ENCODE measurements at places on chromosomes 16 and 17.

GRCh38 chr17:59778996-59779395, 71.5 kb downstream of the VMP1 start:
- DNase-seq = no peak

GRCh38 chr16:27430923-27431484, 29.0 kb downstream of the IL21R start:
- DNase-seq = no peak

- no peak for DNase-seq
These were observed 17.1 kb downstream of the DGKE start for GRCh38 chr17:56851008-56851407.

DNA sequence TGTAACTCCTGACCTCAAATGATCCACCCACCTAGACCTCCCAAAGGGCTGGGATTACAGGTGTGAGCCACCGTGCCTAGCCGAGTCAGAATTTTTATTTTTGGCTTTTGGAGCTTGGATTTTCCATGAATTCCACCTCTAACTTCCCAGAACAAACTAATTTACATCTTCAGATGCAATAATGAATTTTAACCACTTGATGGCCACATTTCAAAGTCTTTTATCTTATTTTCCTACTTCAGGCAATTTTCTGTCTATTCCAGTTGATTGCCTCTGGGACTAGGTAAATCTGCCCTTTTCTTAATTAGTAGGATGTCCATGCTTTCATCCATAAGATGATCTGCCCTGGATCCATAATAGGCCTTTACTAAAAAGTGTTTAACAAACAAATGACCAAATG, 156.4 kb upstream of the ANKFN1 start:
- DNase-seq = no peak

DNA sequence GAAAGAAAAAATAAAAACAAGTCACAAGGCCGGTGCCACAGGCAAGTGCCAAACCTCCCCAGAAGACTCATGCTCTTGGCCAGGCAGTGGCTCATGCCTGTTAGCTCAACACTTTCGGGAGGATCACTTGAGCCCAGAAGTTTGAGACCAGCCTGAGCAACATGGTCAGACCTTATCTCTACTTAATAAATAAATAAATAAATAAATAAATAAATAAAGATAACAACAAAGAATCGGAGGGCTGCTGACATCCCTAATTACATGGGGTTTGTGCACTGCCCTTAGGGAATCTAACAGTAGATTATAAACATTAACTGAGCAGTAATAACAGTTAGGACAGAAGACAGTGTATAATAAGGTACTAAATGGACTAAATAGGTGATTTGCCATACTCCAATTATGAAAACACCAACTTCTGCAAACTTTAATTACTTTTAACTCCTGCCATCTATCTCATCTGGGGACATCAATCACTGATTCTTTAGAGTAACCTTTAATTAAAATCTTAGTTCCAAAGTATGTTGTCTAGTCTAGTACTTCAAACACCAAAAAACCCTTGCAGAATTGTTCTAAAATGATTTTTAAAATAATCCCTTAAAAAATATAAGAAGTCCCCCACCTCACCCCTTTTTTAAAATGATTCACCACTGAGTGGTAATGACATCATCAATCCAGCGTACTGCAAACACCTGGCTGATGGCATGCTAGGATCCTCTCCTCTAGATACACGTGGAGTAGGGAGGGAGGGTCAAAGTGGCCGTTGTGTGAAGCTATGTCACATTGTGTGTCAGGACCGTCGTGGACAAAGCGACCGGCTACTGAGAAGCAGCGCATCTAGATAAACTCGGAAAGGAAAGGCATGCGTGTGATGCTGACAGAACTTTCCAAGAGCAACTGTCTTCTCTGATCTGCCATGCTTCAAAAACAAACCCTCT, 28.5 kb downstream of the CYTH1 start:
- no peak for DNase-seq

GRCh38 chr17:8341456-8341855, 1.8 kb downstream of the ODF4 start:
- DNase-seq = no peak

- no peak for DNase-seq
These were observed 44.1 kb downstream of the GAN start for GRCh38 chr16:81358860-81359259.

GRCh38 chr17:68346448-68346847, 55.2 kb downstream of the ARSG start:
- DNase-seq = no peak

- DNase-seq = no peak
These were observed 258.2 kb upstream of the CDH8 start for GRCh38 chr16:62294213-62294972.

DNA sequence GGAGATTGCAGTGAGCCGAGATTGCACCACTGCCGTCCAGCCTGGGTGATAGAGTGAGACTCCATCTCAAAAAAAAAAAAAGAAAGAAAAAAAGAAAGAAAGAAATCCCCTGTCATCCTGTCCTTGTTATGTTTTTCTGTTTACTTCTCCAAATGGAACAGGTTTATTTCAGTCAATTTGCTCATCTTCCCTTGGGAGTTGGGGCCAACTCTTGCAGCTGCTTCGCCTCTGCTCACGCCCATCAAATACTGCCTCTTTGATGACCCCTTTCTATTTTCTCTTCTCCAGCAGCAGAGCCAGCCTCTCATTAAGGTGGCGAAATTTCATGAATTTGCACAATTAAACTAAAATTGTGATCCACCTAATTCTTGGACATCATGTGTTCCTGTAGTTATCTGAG, 173.4 kb downstream of the ZNF18 start:
- DNase-seq = no peak

DNA sequence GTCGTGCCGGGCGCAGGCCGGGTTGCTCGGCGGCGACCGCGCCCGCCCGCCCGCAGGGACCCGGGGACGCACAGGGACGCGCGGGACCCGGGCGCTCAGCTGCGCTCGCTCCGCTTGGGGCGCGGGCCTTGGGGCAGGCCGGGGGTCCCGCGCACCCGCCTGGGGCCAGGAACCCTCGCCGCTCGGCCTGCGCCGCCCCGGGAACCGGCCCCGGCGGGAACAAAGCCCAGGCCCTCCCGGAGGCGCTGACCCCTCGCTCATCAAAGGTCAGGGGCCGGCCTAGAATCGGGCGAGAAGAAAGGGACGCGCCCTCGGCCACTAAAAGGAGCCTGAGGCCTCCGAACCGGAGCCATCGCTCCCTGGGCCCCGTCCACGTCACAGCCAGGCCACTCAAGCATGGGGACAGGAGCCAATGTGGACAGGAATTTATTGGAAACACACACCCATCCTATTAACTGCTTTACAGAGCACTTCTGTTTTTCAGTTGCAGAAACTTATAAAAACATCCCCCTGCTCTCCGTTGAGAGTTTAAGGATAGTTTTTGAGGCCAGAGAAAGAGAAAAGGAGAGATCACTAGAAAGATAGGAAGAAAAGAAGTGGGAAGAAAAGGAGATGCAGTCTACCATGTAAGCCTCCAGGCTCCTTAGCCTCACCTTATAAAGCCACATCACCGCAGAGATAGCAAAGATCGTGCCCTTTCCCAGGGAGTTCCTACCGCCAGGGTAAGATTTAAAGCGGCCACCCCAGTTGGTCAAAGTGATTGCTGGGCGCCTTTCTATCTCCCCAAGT, 558 bp upstream of the ZFHX3 start:
- no peak for DNase-seq

DNA sequence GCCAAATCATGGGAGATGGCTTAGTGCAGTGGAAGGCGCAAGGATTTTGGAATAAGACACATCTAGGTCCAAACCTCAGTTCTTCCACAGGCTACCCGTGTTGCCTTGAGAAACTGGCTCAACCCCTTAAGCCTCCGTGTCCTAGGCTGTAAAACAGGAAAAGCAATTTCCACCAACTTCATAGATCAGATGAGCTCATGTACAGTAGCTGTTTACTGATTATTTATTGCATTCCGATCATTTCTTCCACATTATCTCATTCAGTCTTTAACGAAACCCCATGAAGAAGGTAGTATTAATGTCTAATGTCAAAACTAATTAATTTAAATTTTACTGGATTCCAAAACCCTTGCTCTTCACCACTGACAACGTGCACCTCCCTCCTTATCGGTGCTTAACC, 231.6 kb downstream of the GRIN2A start:
- no peak for DNase-seq

DNA sequence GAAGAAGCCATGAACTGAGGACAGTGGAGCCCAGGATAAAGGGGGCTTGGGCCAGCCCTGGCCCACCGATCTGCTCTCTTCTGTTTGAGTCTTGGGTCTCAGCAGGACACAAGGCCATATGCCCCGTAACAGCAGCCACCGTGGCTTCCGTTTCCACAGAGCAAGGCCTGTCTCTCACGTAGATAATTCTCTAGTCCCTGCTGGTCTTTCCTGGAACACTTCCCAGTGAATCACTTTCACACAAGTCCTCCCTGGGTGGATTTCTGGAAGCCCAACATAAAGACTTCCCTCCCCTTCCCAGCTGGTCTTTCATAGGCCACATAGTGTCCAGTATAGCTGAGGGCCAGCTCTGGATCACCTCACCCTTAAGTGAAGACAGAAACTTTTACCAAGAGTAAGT, 19.9 kb upstream of the C16orf78 start:
- DNase-seq = no peak

DNA sequence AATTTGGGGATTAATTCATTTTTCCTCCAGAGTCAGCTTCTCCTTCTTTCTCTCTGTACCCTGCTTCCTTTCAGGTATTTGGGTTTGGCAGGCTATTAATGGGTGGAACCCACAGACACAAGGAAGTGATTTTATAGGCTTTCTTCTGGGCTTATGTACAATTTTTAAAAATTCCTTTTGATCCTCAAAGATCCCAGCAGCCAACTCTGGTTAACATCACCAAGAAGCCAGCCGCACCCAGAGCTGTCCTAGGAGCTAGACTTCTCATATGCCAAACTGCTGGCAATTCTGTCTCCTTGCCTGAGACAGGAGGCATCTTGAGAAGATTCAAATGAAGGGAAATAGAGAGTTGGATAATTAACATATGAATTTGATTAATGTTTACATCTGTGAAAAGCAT, 47.2 kb upstream of the ELAC2 start:
- DNase-seq = no peak

DNA sequence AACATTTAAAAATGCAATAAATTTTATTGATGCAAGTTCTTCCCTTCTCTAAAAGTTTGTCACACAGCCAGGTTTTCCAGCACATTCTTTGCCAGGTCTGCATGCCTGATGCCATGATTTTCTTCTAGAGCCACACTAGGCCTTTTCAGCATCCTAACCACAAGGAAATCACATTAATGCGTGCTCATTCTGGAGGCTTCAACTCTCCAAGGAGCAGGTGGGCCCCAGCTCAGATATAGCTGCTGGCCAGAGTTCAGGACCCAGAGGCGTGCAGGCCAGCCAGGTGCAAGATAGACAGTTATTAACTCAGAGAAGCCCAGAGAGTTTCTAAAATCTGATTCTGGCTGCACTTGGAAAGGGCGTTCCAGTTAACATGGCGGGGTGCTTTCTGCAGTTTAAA, 124.5 kb upstream of the MAF start:
- DNase-seq = no peak

DNA sequence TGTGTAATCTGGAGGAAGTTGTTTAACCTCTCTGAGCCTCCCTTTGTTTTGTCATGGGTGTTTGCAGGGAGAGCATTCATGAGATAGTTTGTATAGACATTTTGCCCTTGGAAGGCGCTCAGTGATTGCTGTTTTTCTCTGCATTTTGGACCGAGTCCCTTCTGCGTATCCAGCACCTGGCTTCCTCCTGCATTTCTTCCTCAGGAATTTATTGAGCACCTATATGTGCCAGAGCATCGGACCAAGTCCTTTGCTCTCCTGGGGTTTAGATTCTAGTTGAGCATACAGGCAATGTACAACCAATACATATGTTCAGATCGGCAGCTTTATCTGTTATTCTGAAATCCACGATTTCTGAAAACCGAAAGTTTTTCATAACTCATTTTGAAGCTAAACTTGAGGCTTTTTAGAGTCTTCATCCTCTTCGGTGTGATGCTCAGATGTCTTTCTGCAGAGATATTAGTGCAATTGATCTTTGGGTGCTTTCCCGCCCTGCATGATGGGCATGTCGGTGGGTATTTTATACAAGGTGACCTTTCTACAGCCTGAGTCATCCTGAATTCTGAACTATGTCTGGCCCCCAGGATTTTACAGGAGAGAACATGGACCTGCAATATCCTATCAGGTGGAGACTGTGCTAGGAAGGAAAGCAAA, 4.1 kb downstream of the IL4R start:
- DNase-seq = no peak

DNA sequence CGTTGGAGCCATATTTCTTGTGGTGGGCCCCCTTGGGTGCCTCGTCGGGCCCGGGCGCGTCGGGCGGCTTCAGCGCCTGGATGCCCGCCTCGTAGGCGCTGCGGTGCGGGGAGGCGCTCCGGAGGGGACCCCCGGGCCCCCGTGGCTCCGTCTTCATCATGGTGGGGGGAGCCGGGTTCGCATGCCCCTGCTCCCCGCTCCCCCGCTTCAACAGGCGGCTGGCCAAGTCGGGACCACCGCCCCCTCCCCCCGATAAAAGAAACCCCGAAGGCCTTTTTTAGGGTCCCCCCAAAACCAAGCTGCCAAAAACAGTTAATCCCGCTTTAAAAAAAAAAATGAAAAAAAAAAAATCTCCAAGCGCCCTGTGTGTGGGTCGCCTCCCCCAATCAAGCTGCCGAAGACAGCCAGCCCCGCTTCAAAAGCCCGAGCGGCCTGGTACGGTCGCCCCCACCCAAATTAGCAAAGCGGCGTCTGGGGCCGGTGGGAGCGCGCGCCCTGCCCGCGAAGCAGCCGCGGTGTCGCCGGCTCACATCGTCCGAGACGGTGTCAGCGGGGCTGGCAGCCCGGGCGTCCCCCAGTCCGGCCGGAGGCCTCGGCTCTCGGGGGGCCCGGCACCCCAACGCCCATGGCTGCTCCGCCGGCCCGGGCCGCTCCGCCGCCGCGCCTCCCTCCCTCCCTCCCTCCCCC, at the start of gene PPP1R9B:
PPP1R9B (minus strand) TSS at position 324 of the 687 bp plus-strand sequence; CDS start at position 160, 164 bp downstream.
- no peak for DNase-seq

DNA sequence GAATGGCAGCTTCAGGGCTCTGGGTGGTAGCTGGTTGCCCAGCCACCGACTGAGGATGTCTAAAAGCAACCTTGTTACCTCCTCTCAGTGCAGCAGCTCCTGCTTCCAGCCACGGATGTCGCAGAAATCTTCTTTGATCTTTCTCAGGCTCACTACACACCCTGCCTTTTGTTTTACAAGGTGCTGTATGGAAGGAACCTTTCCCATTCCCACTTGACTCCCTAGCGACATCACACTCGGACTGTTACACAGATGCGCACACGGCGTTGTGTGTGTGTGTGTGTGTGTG, 135.8 kb upstream of the CPHXL start:
- no peak for DNase-seq

Measured in omental fat pad (tissue), 4 donors.